Right ventricle myocardium inferior (tissue), 1 donor: ENCODE measurements at places on chromosomes 1 and 21.

DNA sequence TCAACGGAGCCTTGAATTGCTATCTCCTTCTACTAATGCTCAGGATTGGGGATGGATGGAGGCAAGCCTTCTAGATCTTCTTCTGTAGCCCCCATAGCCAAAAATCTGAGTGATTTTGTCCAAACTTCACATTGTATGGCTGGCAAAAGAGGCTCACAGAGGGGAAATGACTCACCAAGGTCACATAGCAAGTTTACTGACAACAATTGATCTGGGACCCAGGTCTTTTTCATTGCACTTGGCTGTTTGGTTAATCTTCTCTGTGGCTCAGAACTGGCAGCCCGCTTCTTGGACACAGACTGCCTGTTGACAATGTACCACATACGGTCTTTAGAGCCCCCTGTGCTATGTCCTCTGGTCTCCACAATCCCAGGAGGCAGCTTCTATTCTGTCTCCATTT lies 3.0 kb upstream of the LACTBL1 start:
- no peak for DNase-seq

DNA sequence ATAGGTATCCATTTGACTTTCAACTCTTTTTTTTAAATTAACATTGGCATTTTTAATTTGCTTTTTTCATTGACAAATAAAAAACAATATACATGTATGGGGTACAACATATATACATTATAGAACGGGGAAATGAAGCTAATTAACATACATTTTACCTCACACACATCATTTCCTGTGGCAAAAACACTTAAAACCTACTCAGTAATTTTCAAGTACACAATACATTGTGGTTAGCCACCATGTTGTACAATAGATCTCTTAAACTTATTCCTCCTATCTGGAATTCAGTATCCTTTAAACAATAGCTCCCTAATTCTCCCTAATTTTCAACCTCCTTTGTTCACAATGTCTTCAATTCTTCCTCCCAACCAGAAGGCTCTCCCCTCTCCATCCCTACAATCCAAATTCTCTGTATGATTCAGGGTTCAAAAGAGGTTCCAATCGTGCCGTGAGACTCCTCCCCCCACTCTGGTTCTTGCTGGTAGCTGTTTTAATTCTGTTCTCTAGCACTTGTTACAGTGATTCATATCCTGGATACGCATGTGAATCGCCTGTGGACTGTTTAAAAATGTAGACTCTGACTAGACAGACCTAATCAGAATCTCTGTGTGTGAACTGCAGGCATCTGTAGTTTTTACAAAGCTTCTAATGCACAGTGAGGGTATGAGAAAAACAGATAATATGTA lies 87.6 kb upstream of the DUSP10 start:
- DNase-seq = no peak

- DNase-seq = no peak
These were observed 7.3 kb downstream of the EDEM3 start for GRCh38 chr1:184747089-184747955.

GRCh38 chr21:45335151-45335760 lies 47.6 kb upstream of the POFUT2 start:
- peak; percentile 37 for DNase-seq

DNA sequence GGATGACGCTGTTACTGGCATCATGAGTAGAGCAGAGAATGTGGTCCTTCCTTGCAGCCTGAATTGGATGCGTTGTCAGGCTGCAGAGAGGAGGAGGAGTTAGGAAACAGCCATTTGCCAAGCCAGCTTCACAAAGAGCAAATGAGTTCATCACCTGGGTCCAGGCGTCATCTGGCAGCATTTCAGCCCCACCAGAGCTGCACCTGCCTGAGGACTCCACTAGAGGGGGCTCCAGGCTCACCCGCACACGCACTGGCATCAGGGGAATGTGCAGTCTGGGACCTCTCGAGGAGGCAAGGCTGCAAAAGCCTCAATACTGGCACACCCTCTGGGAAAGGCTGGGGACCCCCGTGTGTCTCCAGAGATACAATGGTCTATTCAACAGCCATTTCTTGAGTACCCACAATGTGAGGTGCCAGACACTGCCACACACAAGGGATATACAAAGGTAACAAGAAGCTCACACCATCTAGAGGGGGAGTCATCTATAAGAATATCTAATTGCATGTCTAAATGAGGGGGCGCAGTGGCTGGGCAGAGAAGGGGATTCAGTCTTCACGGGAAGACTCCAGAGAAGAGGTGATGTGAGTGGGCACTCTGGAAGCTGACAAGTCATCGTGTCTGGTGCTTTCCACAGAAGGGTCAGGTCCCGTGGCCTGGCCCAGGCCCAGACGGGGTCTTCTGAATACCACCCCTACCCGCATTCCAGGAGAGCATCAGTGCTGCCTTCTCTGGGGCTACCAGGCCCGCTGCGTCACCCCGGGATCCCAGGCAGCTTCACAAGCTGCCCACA lies 53.5 kb upstream of the CNTN2 start:
- DNase-seq = peak; percentile 88

DNA sequence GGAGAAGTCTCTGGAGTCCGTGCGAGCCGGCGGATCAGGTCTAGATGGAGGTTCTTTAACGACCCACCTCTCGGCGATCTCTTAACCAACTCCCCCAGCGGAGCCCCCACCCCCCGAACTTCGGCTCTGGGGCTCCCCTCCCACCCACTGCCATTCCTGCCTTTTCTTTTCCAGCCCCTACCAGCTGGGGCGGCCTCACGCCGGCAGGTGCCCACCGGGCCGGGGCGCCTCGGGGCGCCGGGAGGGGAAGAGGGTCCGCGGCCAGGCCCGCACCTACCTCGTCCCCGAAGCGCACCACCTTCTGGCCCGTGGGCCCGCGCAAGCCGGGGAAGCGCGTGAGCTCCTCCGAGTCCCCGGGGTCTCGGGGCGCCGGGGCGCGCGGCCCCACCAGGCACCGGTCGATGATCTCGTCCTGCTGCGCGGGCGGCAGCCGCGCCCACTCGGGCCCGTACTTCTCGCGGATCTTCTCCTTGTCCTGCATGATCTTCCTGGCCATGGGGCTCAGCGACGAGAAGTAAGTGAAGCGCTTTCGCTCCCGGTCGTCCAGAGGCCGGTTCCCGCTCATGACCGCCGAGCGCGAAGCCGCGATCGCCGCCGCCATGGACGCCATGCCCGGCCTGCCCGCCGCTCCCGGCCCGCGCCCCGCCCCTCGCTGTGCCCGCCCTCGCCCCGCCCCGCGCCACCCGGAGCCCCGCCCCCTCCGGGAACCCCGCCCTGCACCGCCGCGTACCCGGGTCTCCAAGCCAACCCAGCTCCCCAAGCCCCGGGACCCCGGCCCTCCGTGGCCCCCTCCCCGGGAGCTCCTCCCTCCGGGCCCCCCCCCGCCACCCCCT lies at the start of gene C1orf198:
Gene C1orf198 (minus strand): TSS at position 619 of the 833 bp plus-strand sequence. CDS start 9 bp downstream, at position 610.
- peak; percentile 86 for DNase-seq

DNA sequence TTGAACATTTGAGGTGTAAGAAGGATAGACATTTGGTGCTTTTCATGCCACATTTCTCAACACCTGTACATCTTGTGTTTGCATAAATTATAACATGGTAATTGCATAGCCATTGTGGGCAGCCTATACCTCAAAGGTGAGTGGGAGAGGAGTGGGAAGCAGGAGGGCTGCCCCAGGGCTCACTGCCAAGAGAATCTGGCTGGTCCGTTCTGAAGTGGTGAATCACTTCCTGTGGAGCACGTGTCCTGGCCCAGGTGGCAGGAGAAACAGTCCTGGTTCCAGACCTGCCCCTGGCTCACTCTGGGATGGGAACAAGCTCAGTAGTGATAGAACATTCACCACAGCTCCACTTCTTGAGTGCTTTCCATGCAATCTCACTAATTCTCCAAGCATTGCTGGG lies 11.6 kb upstream of the OLFML2B start:
- no peak for DNase-seq

DNA sequence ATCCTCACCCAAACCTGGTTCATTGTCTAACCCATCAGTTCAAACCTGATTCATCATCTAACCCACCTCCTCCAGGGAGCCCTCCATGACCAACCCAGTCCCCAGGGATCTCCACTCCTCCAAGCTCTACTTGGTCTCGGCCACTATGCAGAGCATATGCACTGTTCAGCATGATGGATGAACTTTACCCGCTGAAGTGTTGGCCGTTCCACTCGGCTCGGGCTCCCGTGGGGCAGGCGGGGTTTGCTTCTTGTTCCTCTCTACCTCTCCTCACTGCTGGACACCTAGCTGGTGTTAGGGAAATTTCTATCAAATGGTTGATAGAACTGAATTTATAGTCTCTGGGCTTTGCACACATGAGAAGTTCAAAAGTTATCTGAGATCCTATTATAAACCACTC lies 111.0 kb downstream of the TRABD2B start:
- no peak for DNase-seq

DNA sequence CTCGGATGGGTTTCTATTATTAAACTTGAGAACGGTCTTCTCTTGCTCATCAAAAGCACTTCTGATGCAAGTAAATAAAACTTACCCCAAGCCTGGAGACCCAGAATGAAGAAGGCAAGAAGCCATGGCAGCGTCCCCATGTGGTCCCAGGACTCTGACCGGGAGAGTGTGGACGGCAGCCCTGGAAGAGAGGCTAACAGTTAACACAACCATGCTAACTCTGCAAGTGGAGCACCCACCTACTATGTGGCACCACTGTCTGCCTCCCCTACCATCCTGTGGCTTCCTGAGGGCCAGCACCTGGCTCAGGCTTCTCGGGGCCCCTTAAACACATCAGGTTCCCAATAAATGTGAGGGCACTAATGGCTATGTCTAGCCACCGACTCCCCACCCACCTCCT lies 2.2 kb downstream of the PGLYRP3 start:
- no peak for DNase-seq

DNA sequence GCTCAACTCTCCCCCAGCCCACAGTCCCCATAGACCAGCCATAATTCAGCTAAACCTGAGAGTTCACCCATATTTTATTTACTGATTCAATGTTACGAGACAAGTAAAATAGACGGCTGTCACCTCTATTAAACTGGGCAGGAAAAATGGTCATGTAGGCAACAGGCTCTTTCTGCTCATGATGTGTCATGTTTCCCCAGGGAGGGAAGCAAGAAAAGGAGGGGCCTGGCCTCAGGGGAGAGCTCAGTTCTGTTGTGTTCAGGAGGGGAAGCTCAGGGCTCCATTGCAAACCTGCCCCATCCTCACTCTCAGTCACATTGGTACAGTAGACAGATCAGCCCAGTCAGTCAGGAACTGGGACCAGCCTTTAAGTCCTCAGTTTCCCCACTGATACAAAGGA lies 12.8 kb downstream of the GRIK3 start:
- no peak for DNase-seq

DNA sequence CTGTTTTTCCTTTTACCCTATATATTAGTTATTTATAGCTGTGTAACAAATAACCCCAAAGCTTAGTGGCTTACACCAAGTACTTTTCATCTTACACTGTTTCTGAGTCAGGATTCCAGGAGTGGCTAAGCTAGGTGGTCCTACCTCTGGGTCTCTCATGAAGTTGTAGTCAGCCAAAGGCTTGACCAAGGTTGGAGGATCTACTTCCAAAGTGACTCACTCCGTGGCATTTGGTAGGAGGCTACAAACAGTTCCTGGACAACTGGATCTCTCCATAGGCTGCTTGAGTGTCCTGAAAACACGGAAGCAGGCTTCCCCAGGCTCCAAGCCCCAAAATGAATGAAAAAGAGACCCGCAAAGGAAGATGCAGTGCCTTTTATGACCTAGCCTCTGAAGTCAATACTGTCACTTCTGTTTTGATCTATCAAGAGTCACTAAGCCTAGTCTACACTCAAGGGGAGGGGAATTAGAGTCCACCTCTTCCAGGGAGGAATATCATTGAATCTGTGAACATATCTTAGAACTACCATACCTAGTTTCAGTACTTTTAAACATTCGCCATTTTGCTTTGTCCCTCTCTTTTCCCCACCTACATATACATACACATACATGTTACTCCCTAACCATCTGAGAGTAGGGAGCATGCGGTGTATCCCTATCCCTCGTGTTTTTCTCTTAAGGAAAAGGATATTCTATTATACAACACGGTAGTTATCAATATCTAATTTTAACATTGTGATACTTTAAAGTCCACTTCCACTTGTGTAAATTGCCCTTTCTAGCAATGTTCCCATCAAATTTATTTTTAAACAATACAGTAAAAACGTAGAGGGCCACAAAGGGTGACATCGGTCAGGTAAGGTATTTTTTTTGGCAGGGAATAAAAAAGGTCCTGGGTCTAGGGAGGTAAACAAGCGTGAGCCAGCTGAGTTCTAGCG lies 67.2 kb downstream of the SLC35A3 start:
- no peak for DNase-seq

DNA sequence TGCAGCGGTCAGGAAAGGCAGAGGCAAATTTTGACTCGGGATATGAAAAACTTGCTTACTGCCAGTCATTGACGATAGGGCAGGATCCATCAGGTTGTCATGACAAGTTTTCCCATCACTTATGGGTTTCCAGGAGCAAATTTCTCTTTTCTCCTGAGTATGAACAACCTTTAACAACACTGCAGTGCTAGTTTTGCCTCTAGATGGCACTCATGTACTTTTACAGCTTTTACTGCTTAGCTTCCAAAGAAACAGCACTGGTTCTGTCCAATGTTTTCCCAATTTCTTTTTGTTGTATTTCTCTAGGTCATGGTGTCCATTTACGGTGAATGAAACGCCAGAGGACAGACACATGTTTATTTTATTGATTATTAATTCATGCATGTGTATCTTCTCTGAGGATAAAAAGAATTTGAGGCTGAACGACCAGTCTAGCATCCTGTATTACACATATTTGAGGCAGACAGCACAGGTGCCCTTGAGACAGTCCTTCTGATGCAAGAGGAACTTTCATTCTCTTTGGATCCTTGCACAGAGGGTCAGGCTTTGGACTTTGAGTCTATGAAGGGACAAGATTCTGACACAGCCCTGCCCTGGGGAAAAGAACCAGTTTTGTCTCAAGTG lies 112.3 kb upstream of the TRABD2B start:
- DNase-seq = no peak

GRCh38 chr1:72282271-72283021 lies at the start of gene NEGR1:
NEGR1 (minus strand) TSS chr1:72282539.
- peak; percentile 94 for DNase-seq

- no peak for DNase-seq
These were observed 41.6 kb downstream of the ABL2 start for GRCh38 chr1:179187735-179188471.

DNA sequence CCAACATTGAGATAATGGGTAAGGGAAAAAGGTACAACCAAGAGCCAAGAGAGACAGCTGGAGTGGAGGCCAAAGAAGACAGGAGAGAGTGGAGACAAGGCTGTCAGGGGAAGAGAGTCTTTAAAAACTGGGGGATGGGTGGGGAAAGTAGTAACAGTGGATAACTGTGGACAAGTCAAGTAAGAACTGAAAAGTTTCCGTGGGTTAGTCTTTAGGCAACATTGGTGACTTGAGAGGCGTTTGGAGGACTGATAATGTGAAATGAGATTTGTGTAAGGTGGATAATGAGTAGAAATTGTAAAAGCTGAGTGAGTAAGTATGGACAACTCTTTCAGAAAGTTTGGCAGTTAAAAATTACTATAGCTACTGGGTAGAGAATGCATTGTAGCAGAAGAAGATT lies 10.4 kb downstream of the PPP2R5A start:
- no peak for DNase-seq

GRCh38 chr1:55310505-55310971 lies 95.4 kb upstream of the USP24 start:
- no peak for DNase-seq

- DNase-seq = no peak
These were observed 6.7 kb upstream of the SLC27A3 start for GRCh38 chr1:153768316-153769181.
